ENCODE measurements at places on chromosomes 12 and 14.

- no peak overlapping the region for H3K4me3 ChIP-seq
- H3K27ac ChIP-seq: no peak overlapping the region
- no peak for DNase-seq
- H3K4me1 ChIP-seq: no peaks in the 10 kb centered on the region
Measured at GRCh38 chr12:13950502-13950901, 30.9 kb downstream of the GRIN2B start.

GRCh38 chr14:30348445-30348844 lies 210.5 kb upstream of the G2E3 start:
- H3K4me1 ChIP-seq: no peaks in the 10 kb centered on the region
- DNase-seq: no peak
- no peak overlapping the region for H3K27ac ChIP-seq
- no peaks in the 10 kb centered on the region for H3K36me3 ChIP-seq

GRCh38 chr12:29980304-29980703 lies 196.6 kb upstream of the TMTC1 start:
- DNase-seq: no peak
- no peaks in the 10 kb centered on the region for H3K4me1 ChIP-seq
- no peaks in the 10 kb centered on the region for H3K27me3 ChIP-seq

- H3K27me3 ChIP-seq: no peaks in the 10 kb centered on the region
- H3K36me3 ChIP-seq: no peaks in the 10 kb centered on the region
- no peak for DNase-seq
- no peak overlapping the region for H3K4me3 ChIP-seq
Measured at GRCh38 chr12:72197790-72198189, 74.4 kb upstream of the TRHDE start.

GRCh38 chr14:103925316-103925715 lies 2.9 kb upstream of the TDRD9 start:
- no peak overlapping the region for H3K27ac ChIP-seq
- no peaks in the 10 kb centered on the region for H3K4me1 ChIP-seq
- DNase-seq: no peak
- no peaks in the 10 kb centered on the region for H3K36me3 ChIP-seq
- no peaks in the 10 kb centered on the region for H3K27me3 ChIP-seq
